ENCODE measurements at places on chromosomes 6 and 20. TPM values are rescaled to one million over a fixed set of nuclear protein-coding genes. Genes with fewer than 3 reads are reported as not detected.

DNA sequence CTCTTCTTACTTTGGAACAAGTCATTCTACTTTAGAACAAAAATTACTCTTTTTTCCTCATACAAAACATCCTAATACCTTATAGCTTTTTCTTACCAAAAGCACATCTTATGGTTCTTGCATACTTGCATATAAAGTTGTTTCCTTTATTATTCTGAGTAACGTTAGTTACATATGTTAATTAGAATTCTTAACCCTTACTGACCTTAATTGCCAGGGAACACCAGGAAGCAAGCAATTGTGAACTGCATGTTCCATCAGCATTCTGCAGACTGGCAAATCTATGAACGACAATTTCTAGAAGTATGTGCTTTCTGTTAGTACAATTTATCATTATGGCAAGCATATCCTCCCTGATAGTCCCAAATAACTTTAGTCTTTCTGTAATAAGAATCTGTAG is 831.0 kb downstream of the C6orf118 start:
- no peak for DNase-seq

- no peak for DNase-seq
Observed at GRCh38 chr20:52869698-52870501, 102.3 kb upstream of the TSHZ2 start.

GRCh38 chr20:13286052-13286451 is 65.0 kb downstream of the ISM1 start:
- DNase-seq: no peak

GRCh38 chr6:33417128-33417902 is 592 bp downstream of the CUTA start:
- DNase-seq: no peak

- DNase-seq: no peak
Observed at GRCh38 chr20:46640044-46640443, 11.2 kb downstream of the SLC13A3 start.

DNA sequence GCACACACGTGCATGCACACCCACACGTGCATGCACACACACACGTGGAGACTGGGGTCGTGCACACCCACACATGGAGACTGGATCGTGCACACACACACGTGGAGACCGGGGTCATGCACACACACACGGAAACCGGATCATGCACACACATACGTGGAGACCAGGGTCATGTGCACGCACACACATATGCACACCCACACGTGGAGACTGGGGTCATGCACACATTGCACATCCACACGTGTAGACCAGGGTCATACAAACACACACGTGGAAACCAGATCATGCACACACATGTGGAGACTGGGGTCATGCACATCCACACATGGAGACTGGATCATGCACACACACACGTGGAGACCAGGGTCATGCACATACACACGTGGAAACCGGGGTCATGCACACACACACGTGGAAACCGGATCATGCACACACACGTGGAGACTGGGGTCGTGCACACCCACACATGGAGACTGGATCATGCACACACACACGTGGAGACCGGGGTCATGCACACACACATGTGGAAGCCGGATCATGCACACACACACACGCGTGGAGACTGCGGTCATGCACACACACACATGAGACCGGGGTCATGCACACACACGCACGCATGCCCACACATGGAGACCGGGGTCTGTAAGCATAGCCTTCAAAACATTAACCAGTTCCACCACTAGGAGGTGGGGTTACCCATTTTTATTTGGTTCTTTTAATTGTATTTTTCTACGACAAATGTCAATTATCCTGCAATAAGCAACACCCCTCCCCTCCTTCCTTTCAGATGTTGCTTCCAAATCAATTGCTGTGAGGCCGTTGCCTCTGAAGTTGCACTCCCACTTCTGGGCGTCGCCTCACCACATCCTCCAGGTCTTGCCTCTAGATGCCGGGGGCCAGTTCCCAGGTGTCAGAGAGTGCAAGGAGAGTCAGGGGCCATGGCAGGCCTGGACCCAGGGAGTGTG is 95.8 kb downstream of the TMEM242 start:
- DNase-seq: no peak

DNA sequence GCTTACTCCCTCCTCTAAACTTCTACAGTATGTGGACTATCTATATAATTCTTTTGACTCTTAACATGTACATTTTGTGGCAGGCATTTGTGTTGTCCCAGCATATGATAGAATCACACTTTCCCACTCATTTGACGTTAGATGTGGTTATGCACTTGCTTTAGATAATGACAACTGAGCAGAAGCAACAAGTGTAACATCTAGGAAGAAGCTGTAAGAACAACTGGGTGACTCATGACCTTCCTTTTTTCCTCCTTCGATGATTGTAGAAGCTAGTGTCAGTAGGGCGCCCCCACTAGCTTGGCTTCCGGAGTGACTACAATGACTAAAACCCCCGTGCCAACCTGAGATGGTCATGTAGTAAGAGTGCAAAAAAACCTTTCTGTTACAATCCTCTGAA is 74.6 kb upstream of the CEP85L start:
- no peak for DNase-seq

DNA sequence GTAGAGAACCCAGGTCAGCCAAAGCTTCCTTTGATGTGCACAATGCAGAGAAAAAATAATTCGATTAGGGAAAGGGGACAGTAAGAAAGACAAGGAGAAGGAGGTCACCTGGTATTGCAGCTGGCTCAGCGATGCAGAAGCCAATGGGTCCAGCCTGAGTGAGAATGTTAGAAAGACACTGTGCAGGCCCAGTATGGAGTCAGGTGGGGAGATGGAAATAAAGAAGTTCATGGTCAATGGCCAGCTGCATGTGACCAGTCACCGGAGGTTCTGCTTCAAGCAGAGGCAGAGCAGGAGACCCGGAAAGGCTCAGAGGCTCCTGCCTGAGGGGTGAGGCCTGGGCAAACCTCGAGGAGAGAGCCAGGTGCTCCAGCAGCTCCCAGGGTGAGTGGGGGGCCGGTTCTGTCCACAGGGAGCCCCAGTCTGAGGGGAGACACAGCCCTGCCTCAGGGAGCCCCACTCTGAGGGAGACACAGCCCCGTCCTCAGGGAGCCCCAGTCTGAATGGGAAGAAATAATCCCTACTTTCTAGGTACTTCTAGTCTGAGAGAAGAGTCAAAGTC is 51.3 kb downstream of the LRFN2 start:
- no peak for DNase-seq

- DNase-seq: no peak
Observed at GRCh38 chr6:117034971-117035370, 157.9 kb downstream of the RFX6 start.

DNA sequence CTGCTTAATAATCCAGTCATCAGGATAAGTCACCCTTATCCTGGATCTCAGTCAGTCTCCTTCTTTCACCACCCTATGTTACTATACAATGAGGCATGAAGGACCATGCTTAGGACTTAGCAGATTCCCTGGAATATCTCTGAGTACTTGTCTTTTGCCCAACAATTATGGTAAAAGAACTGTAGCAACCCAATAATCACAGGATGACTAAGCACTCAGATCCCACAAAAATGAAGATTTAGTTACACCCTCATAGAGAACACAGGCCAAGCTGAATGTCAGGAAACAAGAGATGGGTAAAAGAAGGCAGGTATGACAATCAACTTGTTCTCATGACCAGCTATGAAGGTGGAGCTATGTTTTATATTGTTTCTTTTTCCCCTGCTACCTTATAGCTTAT is 91.4 kb downstream of the EDN1 start:
- DNase-seq: no peak

DNA sequence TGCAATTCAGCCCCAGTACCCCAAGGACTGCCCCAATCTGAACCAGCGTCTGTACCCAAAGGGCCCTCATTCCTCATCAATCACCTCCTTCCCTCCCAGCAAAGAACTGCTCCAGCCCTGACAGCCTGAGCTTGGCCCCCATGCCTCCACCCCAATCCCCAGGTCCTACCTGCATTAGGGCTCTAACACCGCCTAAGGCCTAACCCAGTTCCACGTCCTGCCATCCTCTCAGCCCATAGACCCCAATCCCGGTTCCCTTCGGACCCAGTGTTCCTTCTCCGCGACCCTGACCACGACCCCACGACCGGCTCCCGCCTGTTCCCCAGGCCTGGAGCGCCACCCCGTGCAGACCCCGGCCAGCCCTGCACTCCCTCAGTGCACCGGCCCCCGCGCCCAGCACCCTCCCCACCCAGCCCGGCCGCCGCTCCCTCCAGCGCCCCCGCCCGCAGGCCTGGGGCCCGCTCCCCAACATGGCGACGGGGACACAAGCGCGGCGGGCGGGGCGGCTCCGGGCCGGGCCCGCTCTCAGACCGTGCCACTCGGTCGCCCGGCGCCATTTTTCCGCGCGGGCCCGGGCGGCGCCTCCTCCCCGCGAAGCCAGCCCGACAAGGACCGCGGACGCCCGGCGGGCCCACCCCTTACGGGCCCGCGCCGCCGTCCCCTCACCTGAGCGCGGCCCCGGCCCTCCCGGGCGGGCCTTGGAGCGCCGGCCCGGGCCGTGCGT is 483 bp downstream of the NCOA6 start:
- peak; percentile 61 for DNase-seq

GRCh38 chr20:24096264-24096663 is 107.7 kb upstream of the GGTLC1 start:
- DNase-seq: no peak

- no peak for DNase-seq
Observed at GRCh38 chr6:100459592-100460184, 5.0 kb downstream of the SIM1 start.

DNA sequence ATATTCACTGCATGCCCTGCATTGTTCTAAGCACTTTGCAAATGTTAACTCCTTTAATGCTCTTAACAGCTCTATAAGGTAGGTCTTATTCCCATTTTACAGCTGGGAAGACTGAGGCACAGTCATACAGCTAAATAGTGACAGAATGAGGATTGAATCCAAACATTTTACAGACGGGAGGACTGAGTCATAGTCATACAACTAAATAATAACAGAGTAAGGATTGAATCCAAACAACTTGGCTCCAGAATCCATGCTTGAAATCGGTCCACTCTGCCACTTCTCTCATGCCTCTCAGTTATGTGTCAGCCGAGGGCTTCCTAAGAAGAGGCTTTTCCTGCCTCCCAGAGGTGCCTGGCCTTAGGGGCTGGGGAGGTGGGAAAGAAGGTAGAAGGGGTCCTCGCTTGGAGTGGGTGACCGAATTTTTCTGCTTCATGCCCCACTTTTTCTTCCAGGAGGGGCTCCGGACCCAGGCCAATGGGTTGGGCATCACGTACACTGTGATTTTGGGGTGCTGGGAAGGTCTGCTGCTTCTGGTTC is 137.4 kb upstream of the RNF24 start:
- no peak for DNase-seq

The TMEM30A gene
- total RNA-seq: 44.2 TPM

The ARHGAP40 gene
- total RNA-seq: not detected

The FAXC gene
- 0.71 TPM for total RNA-seq
